ENCODE measurements at places on chromosomes 11 and 22.

DNA sequence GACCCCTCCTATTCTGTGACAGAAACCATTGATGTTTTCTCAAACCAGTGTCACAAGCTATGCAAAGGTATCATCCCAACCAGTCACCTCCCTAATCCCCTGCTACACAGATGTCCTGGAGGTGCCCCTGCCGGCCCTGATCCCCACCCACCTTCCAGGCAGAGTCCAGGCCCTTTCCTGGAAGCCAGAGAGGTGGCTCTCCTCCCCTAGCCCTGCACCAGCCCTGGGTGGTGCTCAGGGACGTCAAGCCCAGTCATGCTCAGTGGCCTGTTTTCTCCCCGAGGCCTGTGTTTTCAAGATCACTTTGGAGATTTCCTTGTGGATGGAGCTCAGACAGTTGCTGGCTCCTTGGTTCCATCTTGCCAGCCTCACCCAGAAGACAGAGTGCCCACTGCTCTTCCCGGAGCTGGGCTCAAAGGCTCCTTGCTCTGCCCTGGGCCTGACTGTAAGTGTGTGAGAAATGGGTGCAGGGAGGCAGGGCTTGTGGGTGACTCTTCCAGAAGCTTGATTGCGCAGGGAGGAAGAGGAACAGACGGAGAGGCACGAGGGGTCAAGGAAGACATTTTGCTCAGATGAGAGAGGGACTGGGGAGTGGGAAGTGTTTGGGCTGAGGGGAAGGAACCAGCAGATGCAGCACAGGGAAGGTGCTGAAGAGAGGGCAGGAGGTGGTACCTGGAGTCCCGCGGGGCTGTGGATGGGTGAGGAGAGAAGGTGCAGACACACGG is 11.3 kb downstream of the P2RY6 start:
- no peak for DNase-seq

DNA sequence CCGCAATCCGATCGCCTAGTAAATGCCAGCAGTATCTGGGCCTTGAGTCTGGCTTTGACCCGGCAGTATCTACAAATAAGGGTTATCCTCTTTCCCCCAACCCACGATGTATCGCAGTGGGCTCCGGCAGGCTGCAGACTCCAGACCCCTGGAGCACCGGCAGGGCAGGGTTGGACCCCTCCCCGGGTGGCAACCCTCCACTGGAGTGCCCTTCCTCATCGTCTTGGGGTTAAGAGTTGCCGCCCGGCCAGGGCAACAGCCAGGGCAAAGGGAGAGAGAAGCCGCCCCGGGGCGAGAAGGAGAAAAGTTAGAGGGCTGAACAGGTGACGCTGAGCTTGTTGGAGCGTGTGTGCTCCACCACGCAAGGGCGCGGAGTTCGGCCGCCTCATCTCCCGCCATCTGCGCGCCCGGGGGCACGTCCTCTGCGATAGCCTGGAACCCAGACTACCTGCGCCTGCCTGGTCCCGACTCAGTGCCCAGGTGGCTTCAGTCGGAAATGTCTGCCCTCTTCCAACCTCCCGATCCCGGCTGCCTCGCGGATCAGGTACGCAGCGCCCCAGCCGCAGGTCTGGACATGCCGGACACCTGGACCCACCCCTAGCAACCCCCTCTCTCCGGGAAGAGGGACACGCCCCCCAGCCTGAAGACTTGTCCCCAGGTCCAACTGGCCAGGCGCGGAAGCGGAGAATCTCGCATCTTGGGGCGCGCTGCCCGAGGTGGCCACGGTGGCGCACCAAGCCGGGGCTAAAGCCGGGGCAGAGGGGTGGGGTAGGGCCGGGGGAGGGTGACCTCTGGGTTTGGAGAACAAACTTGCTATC is 1.2 kb downstream of the DSCAML1 start:
- peak; percentile 63 for DNase-seq

- DNase-seq, result no peak
Observed at GRCh38 chr11:128179039-128179438, 408.3 kb downstream of the ETS1 start.

DNA sequence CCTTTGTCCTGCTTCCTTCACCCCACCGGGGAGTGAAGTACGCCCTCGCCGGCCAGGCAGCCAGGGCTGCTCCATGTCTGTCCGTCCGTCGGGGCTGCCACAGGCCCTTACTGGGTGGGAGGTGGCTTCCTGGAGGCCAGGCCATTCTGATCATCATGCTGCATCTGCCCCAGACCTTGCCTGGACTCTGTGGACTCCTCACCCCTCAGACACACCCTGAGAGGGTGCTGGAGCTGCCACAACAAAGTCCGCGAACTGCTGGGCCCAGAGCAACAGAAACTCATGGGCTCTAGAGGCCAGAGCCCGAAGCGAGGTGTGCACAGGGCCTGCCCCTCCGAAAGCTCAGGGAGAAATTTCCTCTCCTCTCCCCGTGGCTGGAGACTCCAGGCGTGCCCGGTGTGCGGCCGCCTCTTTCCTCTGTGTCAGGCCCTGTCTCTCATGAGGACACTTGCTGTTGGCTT is 124.2 kb downstream of the KCNQ1OT1 start:
- DNase-seq, result no peak

DNA sequence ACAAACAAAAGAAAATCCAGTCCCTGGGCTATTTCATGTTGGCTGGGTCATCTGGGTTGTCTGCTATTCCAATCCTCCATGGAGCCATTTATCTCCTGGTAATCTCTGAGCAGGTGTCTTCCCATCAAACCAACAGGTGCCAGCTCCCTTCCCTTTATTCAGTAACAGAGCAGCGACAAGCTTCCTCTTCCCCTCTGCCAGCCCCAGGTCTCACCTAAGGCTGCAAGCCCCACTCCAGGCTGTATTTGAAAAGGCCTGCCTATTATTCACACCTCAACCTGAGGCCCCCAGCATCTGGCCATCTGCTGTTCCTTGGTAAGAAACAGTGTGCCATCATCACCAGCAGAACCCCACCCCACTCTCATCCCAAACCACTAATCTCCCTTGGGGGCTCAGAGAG is 436.2 kb downstream of the BUD13 start:
- no peak for DNase-seq

DNA sequence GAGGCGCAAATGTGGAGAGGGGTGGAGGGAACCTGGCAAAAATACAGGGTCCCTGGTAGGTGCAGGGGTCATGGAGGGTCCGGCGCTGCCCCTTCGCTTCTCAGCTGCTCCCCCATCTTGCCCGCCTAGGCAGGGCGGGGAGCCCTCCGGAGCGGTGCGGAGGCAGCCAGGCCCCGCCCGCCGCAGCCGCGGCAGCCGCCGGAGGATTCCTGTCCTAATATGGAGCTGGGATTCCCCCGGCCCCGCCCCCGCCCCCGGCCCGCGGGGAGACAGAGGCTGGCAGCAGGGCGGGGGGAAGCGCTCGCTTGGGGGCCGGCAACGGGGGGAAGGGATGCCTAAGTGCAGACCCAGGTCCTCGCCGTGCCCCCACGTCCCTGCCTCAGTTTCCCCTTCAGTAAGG is 1.0 kb upstream of the NPAS4 start:
- peak; percentile 80 for DNase-seq

DNA sequence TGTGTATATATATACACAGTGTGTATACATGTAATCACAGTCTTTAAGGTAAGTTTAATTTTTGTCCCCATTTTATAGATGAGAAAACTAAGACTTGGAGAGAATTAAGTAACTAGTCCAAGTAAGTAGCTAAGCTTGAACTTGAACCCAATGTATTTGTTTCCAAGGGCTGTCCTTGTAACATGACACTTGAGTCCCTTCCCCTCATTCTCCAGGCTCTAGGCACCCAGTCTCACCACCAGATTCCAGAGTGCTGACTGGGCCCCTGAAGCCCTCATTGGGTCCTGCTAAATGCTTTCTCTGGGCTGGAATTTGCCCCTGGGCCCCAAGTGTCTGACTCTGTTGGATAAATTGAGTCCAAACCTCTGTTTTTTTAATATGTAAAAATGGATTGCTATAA is 45.5 kb downstream of the ADM start:
- peak; percentile 49 for DNase-seq

DNA sequence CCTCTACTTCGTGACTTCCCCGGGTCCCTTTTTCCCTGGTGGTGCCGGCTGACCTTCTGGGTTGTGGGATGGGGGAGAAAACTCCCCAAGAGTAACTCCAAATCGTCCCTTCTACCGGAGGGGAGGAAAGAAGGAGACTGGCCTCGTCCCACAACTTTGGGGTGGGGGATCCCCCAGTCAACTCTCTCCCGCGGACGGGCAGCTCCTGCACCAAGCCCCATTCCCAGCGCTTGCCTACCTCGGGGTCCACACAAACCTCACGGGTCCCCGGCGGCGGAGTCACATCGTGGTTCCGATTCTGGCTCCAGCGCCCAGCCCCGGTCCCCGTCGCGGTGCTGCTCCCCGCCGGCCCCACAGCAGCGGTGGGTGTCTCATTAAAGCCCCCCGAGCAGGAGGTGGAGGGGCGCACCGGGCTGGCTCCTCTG is 317 bp downstream of the BDNF start:
- peak; percentile 8 for DNase-seq

DNA sequence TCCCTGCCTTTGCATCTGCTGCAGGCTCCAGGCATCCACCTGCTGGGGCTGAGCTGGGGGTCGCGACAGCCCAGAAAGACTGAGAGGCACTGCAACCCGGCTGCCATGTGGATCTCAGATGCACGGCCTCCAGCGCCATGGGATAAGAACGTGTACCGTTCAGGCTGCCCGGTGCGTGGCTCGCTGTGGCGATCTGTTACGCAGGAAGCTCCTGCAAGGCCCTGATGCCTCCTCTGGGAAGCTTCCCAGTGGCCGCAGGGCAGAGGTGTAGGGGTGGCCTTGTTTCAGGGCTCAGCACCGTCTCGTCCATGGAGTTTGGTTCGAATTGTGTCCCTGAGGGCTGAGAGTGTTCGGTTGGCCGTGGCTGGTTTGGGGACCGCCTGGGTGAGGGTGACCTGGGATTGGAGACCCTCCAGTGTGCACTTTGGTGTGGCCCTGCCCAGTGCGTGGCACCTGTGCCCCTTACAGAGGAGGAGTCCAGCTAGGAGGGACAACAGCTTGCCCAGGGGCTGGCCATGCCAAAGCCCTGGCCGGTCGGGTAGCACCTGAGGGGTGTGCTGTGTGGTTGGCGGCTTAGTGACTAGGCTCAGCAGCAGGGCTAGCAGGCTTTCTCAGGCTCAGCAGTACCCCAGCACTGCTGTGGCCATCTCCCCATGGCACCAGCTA is 1184.5 kb downstream of the BRD1 start:
- DNase-seq, result no peak

DNA sequence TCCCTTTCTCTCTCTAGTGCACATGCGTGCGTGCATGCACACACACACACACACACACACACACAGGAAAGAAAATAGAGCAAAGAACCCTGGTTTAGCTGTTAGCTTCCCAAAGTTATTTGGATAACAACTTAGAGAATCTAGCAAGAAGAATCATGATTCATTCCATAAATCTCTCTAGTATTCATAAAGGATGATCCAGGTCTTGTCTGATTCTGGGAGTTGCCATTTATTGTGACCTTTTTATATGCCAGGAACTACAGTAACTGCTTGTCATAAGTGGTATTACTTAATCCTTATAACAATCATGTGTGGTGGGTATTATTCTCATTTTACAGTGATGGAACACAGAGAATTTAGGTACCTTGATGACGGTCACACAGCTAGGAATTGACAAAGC is 141.5 kb upstream of the MTMR2 start:
- DNase-seq, result no peak

DNA sequence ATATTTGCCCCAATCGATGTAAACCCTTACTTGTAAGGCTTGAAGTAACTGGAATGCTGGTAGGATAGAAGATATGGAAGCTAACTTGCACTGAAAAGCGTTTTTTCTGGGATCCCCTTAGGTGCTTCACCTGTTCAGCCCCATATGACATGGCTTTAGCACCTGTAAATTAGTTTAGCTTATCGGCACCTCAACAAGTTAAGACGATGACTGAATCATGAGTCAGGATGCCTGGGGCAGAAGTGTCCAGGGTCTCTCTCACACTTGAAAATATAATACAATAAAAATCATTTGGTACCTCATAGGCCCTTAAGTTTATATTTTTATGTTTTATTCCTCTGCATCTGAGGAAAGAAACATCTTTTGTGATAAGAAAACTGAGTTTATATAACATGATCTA is 409.2 kb upstream of the LRRC4C start:
- DNase-seq, result no peak

- DNase-seq, result no peak
Observed at GRCh38 chr22:28120691-28121592, 201.9 kb upstream of the PITPNB start.

DNA sequence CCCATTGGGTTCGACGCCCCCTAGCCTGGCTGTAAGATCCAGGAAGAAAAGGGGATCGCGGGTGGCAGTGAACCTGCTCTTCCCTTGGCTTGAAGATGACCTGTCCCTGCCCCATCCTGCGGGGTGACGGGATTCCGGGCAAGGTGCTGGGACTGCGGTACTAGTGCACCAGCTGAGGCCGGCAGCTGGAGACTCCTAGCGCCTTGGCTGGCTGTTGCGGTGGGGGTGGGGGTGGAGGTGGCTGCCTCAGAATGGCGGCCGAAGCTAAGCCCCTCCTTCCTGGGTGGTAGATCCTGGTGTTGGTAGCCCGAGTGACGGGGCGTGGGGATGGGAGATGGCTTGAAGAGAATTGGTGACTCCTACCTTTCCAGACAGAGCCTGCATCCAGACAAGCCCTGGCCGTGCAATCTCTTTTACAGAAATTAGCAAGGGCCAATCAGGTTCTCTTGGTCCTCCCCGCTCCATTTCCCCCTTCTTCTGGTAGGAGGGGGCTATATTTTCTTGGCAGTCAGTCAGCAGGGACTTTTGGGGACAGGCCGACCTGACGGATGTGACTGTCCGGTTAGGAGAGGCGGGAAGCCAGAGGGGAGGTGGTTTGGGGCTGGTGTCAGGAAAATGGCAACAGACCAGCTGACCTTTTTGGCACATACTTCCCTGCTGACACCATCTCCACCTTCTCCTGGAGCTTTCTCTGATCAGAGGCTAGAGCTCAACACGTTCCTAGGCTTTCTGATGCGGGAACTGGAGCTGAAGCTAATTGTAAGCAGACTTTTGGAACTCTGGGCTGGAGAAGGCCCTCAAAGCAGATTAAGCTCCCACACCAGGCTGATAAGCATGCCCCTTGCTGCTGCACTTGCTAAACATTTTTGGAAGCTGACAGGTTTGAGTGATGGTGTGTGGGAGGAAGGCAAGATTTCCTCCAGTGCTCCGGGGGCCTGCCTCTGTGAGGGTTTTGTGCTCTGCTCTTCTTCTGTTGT is 2.0 kb downstream of the NAV2 start:
- DNase-seq, result no peak

DNA sequence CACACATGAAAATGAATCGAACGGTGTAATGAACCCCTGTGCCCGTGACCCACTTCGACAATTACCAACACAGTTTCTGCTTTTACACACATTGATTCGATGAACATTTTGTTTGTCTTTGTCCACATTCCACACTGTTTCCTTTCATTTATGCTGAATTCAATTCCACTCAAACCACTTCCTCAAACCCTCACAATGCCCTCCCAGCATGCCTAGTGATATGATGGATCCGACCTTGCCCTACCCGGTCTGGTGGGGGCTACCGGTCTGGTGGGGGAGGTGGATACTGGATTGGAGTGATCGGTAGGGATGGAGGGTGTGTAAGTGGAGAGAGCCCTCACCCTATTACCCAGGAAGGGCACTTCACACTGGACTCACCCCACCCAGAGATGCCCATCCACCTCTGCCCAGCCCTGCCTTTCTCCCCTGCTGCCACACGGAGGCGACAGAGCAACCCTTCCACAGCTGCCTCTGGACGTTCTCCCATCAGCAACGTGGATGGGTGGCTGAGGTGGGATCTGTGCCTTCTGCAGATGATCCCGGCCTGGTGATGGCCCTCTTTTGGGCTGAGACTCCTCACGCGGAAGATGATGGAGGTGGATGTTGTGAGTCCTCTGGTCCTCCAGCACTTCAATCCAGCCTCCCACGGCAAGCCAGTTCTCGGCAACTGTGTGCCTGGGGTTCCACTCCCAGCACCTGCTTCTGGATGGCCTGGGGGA is 33.0 kb upstream of the P2RY2 start:
- peak; percentile 80 for DNase-seq

- no peak for DNase-seq
Observed at GRCh38 chr11:92204731-92205130, 19.9 kb upstream of the FAT3 start.
